ENCODE measurements at places on chromosomes 5 and 9.

GRCh38 chr9:79578891-79579290, 7.1 kb downstream of the TLE4 start:
- DNase-seq: no peak

GRCh38 chr5:131296213-131296672, 32.4 kb downstream of the CDC42SE2 start:
- DNase-seq: no peak

DNA sequence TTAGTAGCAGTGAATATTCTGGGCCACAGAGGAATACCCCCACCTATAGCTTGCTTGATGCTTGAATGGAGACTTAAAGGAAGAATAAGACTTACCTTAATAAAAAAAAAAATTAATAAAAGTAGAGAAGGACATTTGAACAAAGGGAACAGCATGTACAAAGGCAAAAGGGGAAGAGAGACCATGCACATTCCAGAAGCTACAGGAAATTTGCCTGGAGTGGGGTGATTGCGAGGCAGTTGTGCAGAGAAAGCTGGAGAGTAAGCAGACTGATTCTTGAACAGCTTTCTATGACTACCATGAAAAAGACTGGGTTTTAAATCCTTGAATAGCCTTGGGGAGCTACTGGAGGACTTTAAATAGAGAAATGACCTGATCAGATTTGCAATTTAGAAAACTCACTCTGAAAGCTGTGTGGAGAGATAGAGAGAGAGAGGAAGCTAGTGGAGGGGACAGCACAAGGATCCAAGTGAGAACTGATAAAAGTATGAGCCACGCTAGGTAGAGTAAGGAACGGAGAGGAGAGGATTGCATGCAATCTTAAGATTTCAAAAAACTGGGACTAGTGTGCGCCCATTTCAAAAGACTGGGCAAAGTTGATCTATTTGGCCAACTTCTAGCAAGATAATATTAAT, 12.5 kb upstream of the SSBP2 start:
- no peak for DNase-seq

DNA sequence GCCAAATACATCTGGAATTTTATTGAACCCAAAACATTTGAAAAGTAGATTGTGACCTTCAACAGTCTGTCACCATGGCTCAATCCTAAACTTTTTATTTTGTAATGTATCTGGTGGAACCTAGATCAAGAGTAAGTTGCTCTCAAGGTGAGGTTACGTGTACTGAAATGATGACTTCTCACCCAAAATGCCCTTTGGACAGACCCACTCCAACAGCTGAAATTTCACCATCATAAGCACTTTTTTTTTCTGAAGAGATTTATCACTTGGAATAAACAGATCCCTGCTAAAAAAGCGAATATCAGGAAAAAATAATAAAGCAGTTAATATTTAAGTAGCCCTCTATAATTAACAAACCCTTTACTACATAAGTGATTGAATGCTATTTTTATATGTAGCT, 155.0 kb upstream of the FBXL7 start:
- no peak for DNase-seq

- no peak for DNase-seq
These were observed 18.0 kb upstream of the CDC23 start for GRCh38 chr5:138230981-138231589.

Measured in head of caudate nucleus (tissue), 42 donors.